ENCODE measurements at places on chromosomes 5 and 9.

GRCh38 chr5:79562351-79563246, 48.7 kb upstream of the HOMER1 start:
- DNase-seq: peak; percentile 81

GRCh38 chr5:135426102-135427082, 20.8 kb downstream of the DCANP1 start:
- DNase-seq: no peak

GRCh38 chr9:78292716-78293497, 4.0 kb upstream of the PSAT1 start:
- no peak for DNase-seq

- no peak for DNase-seq
These were observed 274.3 kb downstream of the ADAMTSL1 start for GRCh38 chr9:18748251-18748701.

GRCh38 chr9:76528056-76528455, 69.1 kb downstream of the GCNT1 start:
- no peak for DNase-seq
